ENCODE measurements at places on chromosomes 1 and 21.

- no peak for DNase-seq
Observed at GRCh38 chr1:220787069-220787619, 431 bp downstream of the MTARC1 start.

GRCh38 chr1:208241512-208241911 is 2.7 kb downstream of the PLXNA2 start:
- DNase-seq, result no peak

- no peak for DNase-seq
Observed at GRCh38 chr1:156151093-156151688, 2.2 kb upstream of the SEMA4A start.

GRCh38 chr21:27819299-27819698 is 852.4 kb upstream of the ADAMTS5 start:
- DNase-seq, result no peak

DNA sequence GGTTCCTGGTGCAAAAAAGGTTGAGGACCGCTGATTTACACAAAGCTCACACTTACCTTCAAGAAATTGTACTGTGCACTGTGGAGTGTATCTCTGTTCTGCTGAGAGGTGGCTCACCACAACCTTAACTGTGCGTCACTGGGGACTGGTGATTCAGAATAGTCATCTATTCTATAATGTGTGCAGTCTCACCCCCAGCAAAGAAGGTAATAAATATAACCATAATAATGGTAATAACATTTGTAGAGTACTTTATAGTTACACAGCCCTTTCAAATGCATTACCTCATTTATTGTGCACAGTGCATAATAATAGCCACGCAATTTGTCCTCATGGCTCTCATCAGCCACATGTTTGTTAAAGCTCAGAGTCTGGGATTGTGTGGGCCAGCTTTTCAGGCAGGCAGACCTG is 59.4 kb upstream of the DUSP10 start:
- DNase-seq, result no peak

GRCh38 chr1:95196017-95196416 is 38.0 kb upstream of the RWDD3 start:
- DNase-seq, result no peak

GRCh38 chr1:8418301-8418700 is 100.4 kb downstream of the SLC45A1 start:
- DNase-seq, result no peak

GRCh38 chr1:2322581-2323211 is 68.7 kb downstream of the MORN1 start:
- DNase-seq, result no peak

DNA sequence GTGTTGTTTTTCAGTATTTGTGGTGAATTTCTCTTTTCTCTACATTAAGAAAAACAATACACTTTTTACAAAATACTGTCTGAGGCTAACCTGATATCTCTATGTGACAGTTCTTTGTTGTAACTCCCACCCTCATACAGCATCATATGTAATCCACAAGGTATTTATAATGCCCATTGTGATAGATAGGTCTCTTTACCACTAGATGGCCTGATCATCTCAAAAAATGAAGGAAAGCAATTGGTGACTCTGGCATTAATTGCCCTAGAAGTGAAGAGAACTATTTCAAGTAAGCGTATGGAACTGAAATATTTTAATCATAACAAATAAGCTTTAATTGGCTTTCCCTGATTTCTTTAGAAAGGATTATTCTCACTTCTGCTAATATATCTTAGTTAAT is 36.2 kb upstream of the HFM1 start:
- DNase-seq, result no peak

DNA sequence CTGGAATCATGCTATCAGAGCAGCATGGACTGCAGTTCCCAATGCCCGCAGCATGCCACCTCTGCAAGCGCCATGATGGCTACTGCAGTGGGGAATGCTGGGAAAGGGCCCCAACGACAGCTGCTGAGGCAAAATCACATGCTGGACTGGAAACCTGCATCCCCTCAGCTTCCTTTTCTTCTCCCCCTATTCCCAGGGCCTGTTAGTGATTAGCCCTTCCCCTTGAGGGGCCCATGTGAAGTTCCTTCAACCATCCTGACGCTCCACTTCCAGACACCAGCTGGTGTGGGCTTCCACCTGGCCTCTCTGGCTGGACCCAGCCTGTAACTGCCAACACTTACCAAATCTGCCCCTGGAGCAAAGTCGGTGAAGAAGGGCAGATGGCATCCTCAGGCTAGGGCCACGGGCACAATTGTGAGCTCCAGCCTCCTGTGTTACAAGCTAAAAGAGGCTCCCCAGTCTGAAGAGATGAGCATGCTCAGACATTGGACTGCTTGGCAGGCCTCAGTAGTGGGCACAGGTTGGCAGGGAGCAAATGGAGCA is 22.1 kb upstream of the SDC3 start:
- DNase-seq, result no peak

- DNase-seq, result no peak
Observed at GRCh38 chr1:225348400-225348799, 79.4 kb downstream of the LBR start.

DNA sequence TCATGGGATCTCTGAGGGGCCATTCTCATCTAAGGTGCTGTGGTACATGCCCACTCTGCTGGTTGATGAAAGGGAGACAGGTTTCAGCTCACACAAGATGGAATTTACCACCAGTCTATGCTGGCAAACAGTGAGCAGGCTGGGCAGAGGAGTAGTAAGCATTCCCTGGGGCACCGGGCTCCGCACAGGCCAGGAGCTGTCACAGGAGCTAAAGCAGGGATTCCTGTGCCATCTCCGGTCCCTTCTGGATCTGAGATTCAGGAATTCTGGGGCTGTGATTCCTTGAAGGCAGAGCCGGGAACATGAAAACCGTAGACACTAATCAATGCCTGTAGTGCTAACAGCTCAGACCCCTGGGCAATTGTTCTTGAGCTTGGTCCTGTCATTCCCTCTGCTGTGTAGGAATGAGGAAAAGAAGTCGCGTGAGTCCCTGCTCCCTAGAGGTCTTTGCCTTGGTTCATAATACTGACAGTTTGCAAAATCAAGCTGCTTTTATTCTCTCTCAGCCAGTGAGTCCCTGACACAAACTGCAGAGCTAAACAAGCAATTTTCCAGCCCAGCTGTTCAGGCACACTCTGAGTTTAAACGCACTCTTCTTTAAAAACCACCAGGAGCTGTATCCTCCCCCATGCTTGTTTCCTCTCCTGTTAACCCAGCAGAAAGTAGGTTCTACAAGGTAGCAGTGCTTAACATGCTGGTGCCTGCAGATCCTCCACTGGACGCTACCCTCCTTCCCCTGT is 52.5 kb downstream of the MDM4 start:
- no peak for DNase-seq

- DNase-seq, result no peak
Observed at GRCh38 chr1:193303849-193304248, 117.4 kb upstream of the B3GALT2 start.

DNA sequence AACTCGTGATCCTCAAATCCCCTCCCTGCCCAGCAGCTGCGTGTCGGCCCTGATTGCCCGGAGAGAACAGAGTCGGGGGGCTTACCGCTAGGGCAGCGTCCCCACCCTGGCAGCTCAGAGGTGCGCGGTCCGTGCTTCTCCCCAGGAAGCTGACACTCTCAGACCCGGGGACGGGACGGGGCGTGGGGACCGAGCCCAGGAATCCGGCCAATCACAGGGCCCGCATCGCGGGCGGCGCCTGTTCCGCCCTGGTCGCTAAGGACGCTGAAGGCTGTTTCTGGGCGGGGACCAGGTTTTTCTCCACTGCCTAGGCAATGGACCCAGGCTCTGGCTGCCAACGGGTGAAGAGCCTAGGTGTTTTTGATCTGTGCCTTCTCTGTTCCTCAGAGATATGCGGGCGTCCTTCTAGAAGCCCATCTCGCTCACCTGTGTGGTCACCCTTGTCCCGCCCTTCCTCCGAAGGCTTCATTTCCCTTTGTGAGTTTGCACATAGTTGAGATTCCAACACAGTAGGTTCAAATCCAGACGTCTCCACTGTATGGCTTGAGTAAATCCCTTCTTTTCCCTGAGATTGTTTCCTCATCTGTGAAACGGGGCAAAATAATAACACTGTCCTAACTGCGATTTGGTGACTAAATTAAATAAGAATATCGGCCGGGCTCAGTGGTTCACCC is at the start of gene C1orf87:
C1orf87 (minus strand) TSS at position 166 of the 674 bp plus-strand sequence. CDS start 1,127 bp downstream, outside the sequence.
- no peak for DNase-seq

DNA sequence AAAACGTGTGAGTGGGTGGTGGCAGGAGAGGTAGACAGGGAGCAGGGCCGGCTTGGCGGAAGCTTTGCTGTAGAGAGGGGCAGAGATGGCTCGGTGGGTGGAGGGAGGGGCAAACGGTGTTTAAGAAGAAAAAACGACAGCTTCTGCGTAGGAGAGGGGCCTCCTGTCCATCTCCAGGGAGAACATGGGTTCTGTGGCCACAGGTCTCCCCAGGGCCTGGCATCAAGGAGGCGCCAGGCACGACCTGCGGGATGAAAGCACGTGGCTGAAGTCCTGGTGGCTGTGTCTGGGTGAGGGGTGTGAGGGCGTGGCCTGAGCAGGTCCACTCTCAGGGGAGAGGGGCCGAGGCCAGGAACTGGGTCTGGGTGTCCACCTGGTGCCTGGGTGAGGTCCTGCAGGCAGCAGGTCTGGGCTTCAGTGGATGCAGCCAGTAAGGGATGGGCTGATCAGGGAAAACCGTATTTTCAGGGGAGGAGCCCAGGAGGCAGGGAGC is 940 bp upstream of the PRKCZ start:
- DNase-seq, result no peak

GRCh38 chr1:121516234-121516967 is 331.6 kb downstream of the SRGAP2C start:
- DNase-seq, result no peak

- DNase-seq, result no peak
Observed at GRCh38 chr1:239293350-239294110, 92.8 kb upstream of the CHRM3 start.

GRCh38 chr1:230120921-230121381 is 53.9 kb downstream of the GALNT2 start:
- DNase-seq, result no peak

DNA sequence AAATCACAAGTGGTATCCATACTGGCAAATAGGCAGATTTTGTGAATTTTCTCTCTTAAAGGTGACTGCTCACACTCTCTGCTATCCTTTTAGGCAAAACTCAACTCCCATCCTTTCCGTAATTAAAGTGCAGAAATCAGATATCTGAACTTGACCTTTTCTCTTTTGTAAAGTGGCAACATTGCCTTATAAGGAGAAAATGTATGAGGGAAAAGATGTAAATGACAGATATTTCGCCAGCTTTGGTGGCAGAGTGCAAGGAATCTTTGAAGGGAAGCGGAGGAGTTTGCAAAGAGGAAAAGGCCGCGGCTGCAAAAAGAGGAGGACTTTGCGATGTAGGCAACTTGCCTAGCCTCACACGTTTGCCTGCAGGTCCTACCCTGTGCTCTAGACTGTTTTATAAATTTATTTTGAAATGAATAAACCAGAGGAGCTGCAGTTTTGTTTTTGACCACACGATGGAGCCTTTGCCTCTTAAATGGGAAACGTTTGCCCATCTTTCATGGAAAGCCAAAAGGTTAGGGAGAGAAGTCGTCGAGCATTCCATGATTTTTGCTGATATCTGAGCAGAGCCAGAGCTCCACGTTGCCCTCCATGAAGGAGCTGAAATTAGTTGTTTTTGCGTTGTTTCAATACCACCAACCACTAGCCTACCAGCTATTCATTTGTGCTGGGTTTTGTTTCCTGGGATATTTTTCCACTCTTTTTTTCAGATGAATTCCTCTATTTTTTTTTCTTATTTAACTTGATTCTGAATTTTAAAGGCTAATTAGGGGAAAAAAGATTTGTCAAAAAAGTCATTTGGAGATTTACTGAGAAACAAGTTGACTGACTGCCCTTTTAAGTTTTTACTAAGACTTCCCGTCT is 242.3 kb downstream of the LMX1A start:
- peak; percentile 42 for DNase-seq

DNA sequence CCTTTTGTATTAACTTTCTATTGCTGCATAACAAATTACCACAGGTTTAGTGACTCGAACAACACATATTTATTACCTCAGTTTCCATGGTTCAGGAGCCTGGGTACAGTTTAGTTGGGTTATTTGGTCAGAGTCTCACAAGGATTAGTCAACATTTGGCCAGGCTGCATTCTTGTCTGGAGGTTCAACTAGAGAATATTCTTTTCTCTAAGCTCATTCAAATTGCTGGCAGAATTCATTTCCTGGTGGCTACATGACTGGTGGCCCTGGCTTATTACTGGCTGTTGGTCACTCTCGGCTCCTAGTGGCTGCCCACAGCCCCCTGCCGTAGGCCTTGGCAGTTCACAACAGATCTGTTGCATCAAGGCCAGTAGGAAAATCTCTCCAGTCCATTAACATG is 81.1 kb upstream of the ADAR start:
- no peak for DNase-seq

DNA sequence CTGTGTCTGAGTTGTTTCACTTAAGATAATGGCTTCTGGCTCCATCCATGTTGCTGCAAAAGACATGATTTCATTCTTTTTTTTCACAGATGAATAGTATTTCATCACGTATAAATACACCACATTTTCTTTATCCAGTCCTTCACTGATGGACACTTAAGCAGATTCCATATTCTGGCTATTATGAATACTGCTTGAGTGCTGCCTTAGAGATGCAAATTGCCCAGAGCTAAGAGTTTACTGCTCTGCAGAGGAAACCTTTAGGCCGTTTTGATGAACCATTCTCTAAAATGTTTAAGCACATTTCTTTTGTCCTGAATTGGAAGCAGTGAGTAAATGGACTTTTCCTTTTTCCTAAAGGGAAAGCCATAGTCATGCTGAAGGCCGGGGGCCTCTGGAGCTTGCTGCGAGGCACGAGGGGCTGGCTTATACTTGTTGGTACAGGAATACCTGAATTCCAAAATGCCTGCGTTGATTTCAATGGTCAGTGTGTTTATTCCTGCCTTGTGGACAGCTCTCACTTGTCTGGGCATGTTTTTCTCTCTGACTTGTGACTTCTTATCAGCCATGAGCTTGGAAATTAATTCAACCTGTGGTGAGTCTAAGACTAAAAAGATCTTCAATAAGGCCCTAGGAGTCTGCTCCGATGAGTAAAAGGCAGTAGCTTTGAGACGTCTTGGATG is 201.0 kb upstream of the MAP1LC3C start:
- no peak for DNase-seq

DNA sequence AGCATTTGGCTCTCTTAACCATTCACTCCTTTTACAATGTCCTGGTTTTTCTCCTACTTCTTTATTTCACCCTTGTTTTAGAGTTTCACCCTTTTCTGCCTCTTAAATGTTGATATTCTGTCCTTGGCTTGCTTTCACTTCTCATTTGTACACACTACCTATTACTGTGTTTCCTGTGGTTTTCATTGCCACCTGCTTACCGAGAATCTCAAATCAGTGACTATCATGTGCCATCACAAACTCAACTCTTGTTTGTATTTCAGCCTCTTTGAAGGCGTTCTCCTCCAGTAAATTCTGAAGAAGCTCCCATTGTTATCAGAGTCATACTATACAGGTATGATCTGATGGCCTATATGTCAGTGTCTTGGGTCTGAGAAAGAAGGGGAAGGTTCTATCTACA is 65.7 kb downstream of the NPHS2 start:
- no peak for DNase-seq

DNA sequence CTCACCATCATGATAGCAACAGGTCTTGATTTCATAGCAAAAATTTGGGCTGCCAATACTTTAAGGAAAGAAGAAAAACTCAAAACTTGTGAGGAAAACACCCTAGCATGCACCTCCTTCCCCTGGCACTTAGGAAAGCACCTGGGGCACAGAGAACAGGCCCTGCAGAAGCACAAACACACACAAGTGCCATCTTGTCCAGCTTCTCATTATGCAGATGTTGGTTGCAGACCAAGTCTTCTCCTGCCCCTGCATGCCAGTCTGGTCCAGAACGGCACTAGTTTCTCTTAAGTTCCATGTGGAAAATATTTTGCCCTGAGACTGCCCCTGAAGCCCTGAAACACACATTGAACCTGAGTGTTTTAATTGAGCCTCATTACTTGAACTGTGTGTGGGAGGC is 6.3 kb upstream of the ETV3 start:
- DNase-seq, result no peak
